ENCODE measurements at places on chromosomes 5 and 9.

DNA sequence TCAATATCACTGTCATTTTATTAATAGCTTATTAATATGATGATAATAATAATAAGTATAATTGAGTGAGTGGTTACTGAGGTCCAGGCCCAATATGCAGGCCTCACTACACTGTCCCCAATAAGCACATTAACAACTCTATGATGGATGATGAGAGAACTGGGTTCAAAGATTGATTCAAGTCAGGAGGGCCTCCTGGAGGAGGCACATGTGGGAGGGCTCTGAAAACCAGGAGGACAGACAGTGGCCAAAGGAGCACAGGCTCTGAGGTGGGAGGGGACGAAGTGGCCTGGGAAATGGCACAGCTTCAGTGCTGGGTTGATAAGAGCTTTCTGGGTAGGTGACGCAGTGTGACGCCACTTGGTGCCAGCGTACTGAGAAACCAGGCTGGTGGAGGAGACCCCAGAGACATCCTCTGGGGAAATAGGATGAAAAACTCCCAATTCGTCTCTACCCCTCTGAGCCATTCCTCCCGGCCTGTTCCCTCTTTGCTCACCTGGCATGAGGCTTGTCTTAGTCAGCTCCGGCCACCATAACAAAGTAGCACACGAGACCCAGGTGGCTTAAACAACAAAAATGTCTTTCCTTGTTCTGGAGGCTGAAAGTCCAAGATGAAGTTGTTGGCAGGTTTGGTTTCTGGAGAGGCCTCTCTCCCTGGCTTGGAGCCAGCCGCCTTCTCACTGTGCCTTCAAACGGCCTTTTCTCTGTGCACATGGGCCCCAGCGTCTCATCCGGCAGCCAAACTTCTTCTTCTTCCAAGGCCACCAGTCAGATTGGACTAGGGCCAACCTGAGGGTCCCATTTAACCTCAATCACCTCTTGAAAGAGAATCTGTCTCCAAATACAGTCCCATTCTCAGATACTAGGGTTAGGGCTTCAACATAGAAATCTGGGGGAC is 31.6 kb downstream of the NTNG2 start:
- no peak for DNase-seq

DNA sequence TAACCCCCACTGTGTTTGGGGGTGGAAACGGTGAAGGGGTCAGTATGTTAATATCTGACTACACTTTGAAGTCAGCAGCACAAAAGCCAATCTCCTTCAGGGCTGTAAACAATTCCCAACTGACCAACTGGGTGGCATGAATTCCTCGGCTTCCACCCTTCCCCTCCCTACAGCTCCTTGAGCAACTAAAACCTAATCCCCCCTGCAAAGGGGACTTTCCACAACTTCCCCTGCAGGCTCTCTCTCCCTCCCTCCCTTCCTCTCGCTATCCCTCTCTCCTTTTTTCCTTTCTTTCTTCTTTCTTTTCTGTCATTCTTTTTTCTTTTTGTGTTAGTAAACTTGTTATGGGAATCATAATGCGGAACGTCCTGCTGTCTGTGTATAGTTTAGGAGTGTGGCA is 65.1 kb upstream of the PTCH1 start:
- no peak for DNase-seq

DNA sequence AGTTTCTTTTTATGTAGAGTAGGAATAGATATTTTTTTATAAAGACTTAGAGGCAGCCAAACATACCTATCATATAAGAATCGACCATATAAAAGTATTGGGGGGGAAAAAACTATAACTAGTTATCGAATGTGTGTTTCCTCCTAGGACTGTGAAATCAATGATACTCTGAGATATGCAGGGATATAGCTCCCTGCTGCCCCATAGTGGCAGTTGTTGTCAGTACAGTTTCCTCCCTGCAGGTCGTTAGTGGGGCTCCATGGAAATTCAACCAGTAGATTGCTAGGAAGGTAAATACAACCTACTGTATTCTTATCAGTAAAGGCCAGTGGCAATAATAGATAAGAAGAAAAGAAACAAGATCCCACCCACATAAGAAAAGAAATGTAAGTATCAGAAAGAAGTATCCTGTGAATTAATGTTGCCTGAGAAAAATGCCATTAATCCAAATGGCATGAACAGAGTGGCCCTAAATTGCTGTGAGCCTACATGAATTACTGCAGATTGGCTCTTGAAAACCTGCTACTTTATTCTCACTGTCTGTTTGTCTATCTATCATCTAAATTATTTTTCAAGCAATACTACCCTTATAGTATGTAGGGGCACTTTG is 136.9 kb upstream of the FBN2 start:
- DNase-seq, result peak; percentile 58

DNA sequence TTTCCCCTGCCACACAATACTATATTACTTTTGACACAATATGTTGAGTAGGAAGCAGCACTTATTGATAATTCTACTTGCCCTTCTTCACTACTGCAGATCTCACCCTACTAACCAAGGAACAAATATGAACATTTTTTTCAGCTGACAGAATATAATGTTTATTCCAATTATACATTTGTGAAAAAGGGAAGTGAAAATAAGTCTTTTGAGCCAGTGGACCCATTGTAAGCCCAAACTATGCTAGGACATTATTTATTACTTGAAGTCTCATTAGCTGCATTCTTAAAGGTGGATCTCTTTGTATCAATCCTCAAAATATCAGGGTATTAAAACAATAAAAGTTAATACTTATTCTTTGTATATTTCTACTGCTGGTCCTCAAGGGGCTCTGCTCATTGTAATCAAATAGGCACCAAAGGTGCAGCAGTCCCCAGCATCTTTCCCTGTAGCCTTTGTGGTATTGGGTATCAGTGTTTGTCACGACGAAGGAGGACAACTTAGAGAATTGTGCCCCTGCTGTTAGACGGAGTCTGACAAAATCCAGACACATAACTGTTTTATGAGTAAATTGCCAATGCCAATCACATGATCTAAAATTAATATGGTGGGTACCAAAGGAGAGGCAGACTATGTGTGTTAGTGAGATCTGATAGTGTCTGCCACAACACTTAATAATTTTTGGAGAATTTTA is 453.5 kb upstream of the CDH9 start:
- no peak for DNase-seq

DNA sequence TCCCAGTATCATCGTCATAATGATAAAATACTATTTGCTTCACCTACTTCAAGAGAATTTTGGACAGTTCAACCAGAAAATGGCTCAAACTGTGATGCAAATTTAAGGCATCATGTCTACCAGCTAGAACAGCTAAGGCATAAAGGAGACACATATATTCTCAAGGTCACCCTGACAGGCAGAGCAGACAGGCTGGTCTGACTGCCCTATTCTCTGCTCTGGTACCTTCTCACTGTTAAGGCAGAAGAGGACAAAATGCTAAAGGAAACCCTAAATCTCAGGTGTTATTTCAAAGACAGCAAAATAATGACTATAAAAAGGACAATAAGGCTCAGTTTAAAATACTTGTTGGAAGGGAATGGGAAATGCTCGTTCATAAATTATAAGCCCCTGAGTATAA is 87.2 kb downstream of the MRPS27 start:
- DNase-seq, result no peak

- DNase-seq, result no peak
Observed at GRCh38 chr5:67257077-67257476, 60.5 kb upstream of the CD180 start.

DNA sequence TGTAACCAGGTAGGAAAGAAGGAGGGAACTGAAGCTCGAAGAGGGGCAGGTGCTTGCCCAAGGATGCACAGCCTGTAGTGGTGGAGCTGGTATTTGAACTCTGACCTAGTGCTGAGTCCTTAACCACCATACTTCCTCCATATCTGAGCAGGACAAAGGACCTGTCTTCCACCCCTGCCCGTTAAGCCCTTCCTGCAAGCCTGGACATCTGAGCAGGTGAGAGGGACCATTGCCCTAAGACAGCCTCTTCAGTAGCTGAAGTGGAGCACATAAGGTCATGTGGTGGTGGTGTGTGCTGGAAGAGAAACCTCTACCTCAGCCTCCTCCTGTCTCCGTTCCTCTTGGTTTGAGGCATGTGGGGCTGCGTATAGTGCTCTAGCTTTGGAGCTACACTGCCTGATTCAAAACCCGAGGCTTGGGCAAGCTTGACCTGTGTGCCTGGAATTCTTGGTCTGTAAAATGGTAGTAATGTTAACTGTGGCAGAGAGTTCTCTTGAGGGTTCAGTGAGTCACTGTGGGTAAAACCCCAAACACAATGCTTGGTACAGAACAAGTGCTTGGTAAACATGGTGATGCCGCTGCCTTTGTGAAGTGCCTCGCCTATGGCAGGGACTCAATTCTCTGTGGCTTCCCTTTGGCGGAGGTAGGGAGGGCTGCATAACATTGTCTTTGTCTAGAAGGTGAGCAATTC is 7.4 kb downstream of the GALNT10 start:
- no peak for DNase-seq

- DNase-seq, result no peak
Observed at GRCh38 chr5:9699681-9700080, 69.5 kb upstream of the TAS2R1 start.
